ENCODE measurements at places on chromosomes 1 and 21.

- no peak for DNase-seq
Observed at GRCh38 chr1:7613851-7614205, 157.3 kb upstream of the VAMP3 start.

DNA sequence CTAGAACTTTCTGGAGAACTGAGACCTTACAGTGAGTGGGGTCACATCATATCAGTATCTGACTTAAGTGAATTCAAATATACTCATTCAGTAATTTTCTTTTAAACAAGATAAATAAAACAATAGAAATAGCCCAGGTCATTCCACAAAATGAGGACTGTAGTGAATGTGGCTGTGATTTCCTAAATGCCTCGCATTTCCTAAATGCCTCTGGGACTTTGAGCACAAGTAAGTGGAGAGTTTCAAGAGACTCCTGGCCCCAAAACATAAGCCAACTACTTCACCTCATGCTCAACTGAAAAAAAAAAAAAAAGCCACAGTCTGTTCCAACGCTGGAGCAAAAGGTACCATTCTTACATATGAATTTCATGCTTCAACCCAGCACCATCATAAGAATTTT, 81.5 kb downstream of the ZNF281 start:
- no peak for DNase-seq

- DNase-seq = no peak
Observed at GRCh38 chr21:46377789-46378188, 53.8 kb downstream of the PCNT start.

- peak; percentile 69 for DNase-seq
Observed at GRCh38 chr1:149885339-149886120, 13.8 kb upstream of the BOLA1 start.

DNA sequence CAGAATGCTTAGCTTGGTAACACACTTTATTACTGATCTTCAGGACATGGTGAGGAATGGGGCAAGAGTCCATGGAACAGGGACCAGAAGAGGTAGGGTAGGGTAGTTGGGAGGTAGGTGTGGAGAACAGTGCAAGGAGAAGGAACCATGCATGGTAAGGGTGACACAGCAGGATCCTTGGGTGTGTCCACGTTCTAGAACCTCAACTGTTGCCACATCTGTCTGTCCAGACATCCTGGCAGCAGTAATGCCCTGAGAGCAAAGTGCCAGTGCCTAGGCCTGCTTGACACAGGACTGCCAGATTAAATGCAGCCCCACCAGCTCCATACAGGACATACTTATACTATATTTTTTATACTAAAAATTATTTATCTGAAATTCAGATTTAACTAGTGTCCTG, 13.9 kb downstream of the DMAP1 start:
- DNase-seq = no peak

- no peak for DNase-seq
Observed at GRCh38 chr1:223312705-223313414, 51.1 kb downstream of the SUSD4 start.

DNA sequence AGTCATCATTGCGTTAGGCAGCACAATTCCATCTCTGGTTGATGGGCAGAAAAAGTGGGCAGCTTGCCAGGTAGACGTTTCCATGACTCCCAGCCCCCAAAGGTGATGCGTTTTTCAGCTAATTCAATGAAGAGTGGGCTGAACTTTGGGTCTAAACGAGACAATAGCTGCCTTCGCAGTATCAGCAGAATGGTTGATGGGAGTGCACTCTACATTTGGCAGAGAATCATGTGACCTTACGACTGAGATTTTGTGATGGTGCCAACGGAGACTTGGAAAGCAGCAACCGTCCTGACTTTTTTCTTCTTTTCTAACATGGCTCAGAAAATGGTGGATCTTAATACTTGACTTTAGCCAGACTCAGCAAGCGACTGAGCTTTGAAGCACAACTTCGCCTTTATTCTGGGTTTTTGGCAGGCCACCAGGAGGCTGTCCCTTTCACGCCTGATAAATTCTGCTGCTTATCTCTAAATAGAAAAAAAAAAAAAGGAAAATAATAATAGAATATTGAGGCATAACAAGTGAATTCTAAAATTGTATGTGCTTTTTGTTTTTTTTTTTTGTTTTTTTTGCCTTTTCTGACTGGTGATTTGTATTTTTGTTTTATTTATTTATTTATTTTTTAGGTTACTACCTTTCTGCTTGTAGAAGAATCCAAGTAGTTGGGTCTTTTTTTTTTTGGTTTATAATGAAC, 804.8 kb downstream of the USP25 start:
- DNase-seq = no peak

- peak; percentile 78 for DNase-seq
Observed at GRCh38 chr1:159141584-159142390, 29.6 kb upstream of the CADM3 start.

DNA sequence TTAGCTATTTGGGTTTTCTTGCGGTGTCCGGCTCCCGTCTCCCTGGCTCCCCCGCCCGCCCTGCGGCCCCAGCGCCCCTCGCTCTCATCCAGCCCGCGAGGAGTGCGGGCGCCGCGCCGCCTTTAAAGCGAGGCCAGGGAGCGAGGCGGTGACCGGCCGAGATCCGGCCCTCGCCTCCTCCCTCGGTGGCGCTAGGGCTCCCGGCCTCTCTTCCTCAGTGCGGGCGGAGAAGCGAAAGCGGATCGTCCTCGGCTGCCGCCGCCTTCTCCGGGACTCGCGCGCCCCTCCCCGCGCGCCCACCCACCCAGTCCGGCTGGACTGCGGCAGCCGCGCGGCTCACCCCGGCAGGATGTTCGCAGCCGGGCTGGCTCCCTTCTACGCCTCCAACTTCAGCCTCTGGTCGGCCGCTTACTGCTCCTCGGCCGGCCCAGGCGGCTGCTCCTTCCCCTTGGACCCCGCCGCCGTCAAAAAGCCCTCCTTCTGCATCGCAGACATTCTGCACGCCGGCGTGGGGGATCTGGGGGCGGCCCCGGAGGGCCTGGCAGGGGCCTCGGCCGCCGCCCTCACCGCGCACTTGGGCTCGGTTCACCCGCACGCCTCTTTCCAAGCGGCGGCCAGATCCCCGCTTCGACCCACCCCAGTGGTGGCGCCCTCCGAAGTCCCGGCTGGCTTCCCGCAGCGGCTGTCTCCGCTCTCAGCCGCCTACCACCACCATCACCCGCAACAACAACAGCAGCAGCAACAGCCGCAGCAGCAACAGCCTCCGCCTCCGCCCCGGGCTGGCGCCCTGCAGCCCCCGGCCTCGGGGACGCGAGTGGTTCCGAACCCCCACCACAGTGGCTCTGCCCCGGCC, 492 bp downstream of the HLX start:
- no peak for DNase-seq

DNA sequence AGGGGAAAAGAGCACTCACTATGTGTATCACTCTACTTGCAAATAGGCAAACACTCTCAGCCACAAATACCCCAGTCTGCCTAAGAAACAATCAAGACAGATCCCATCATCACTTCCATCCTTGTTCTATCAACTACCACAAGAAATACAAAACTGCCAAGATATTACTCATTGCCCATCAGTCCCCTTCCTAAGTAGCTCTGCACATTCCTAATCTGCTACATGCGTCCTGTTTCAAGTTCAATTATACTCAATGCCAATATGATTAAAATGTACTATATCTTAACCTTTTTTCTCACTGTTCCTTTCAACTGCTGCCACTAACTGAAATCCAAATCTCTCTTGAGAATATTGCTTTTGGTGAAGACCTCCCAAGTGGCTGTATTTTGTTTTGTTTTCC, 1688.4 kb downstream of the PLA2G4A start:
- no peak for DNase-seq

- DNase-seq = no peak
Observed at GRCh38 chr1:7702365-7702764, 68.7 kb upstream of the VAMP3 start.

DNA sequence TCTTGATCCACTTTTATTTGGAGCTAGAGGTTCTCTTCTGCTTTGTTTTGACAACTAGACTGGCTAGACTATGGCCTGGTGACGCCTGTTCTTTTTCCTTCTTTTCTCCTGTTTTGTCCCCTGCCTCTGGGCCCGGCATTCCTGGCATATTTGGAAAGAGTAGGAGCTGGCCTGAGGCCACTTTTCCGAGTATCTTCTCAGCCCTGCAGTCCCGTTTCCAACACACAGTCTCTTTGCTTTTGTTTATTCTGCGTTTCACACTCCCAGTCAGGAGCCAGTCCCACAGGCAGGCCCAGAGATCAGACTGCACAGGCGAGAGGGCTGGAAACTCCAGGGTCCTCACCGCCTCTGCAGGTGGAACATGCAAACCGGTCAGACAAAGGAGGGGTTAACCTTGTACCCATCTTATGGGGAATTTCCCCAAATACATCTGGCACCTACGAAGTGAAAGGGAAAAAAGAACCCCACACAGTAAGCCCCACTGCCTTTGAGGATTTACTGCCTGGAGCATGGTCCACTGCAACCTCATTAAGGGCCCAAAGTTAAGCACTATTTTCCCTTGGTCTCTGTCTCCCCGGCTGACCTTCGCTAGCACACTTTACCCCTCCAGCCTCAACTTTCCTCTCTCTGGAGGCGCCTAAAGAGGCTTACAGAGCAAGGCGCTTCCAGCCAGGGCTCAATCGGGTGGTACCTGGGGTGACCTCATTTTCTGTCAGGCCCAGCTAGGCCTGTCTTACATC, 141.1 kb downstream of the TOMM20 start:
- peak; percentile 58 for DNase-seq

DNA sequence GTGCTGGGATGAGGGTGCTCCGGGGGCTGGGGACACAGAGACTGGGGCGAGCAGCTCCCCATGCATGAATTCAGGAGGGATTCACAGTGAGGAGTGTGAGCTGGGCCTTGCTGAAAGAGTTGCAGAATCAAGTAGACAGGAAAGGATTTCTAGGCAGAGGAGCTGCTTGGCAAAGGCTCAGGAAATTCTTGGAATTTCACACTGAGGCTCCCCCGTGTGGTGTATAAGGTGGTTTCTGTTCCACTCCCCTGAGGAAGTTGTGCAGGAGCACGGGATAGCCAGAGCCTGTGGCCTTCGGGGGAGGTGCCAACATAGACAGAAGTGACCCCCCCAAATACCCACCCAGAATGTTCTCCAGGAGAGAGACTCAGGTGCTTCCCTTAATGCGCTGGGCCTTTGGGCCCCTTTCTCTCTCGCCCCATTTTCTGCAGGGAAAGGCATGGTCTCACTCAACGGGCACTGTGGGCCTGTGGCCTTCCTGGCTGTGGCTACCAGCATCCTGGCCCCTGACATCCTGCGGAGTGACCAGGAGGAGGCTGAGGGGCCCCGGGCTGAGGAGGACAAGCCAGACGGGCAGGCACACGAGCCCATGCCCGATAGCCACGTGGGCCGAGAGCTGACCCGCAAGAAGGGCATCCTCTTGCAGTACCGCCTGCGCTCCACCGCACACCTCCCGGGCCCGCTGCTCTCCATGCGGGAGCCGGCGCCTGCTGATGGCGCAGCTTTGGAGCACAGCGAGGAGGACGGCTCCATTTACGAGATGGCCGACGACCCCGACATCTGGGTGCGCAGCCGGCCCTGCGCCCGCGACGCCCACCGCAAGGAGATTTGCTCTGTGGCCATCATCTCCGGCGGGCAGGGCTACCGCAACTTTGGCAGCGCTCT, 58.5 kb upstream of the ACTL8 start:
- no peak for DNase-seq

DNA sequence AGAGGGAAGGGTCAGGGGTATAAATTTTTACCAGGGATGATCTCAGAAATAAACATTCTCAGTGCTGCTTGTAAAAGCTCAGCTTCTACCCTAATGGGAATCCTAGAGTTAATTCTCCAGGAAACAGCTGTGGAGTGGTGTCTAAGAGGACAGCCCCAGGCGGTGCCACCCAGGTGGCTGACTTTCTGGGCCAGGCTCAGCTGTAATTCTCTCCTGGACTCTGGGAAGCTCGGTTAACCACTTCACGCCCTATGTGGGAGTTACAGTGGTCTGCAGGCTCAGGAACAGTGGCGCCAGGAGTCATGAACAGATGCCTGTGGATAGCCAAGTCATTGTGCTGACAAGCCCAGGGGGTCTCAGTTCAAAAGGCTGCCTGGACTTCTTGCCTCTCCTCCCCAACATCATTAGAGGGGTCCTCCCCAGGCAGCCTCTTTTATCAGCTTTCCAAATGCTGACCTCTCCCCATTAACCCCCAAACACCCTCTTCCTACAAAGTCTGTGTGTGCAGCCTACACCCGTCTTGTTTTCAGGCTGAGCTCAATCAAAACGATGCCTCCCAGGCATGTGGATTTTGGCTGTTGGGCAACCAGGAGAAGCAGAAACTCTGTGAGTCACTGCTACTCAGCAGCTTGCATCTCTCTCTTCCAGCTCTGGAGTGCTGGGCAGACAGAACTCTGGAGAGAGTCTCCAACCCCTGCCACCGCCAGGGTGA, 1.2 kb downstream of the HHIPL2 start:
- no peak for DNase-seq

DNA sequence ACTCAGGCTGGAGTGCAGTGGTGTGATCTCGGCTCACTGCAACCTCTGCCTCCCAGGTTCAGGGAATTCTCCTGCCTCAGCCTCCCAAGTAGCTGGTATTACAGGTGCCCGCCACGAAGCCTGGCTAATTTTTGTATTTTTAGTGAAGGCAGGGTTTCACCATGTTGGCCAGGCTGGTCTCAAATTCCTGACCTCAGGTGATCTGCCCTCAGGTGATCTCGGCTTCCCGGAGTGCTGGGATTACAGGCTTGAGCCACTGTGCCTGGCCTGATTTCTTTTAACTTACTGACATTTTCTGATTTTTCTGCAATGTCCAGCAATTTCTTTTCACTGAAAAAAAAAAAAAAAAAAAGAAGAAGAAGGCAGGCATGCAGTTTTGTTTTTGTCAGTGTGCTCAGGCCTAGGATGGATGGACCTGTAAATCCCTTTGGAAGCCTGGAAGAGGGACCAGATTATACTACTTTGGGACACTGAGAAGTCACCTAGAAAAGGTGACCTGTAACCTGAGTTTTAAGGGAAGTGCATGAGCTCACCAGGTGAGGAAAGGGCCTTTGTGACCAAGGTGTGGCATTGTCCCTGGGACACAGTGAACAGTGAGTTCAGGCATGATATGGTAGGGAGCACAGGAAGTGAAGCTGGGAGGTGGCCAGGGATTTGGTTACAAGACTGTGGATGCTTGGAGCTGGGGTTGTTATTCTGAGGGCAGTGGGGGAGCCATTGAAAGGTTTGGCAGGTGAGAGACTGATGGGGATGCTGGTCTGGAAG, 2.7 kb upstream of the TMEM61 start:
- no peak for DNase-seq
